Umbilical cord (tissue), 2 donors: ENCODE measurements at places on chromosomes 6 and 20. TPM values are rescaled to one million over a fixed set of nuclear protein-coding genes. Genes with fewer than 3 reads are reported as not detected.
A peak's percentile ranks its signal among the peaks of the same experiment; 100 is the strongest.

- no peak for DNase-seq
These were observed 6.7 kb downstream of the FLOT1 start for GRCh38 chr6:30735668-30736314.

- DNase-seq = peak; percentile 17
These were observed 816 bp downstream of the NPEPL1 start for GRCh38 chr20:58693226-58694006.

GRCh38 chr6:47663462-47664216, 34.7 kb upstream of the ADGRF4 start:
- no peak for DNase-seq

- no peak for DNase-seq
These were observed 45.9 kb upstream of the CENPW start for GRCh38 chr6:126293891-126294524.

- no peak for DNase-seq
These were observed 11.3 kb downstream of the CPNE1 start for GRCh38 chr20:35653430-35653734.

GRCh38 chr20:35912881-35913280, 41.4 kb downstream of the SCAND1 start:
- no peak for DNase-seq

GRCh38 chr6:20102397-20103073, 109.7 kb downstream of the MBOAT1 start:
- no peak for DNase-seq

- no peak for DNase-seq
These were observed 7.8 kb downstream of the RWDD1 start for GRCh38 chr6:116579143-116579542.

GRCh38 chr6:4962905-4963304, 40.9 kb downstream of the RPP40 start:
- no peak for DNase-seq

DNA sequence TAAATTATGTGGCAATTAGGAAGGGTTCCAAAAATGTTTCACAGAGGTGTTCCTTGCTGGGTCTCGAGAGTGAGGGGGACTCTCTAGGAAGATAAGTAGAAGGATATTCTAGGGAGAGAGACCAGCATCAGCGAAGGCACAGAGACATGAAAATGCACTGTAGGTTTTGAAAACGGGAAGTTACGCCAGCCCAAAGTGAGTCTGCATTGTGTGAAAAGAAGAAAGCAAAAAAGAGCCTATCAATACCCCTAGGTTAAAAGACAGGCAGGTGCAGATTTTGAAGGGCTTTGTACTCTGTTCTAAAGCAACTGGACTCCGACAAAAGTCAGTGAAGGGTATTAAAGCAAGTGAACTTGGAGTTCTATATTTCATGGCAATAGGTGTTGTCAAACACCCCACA, 25.7 kb upstream of the MRAP2 start:
- DNase-seq = no peak

GRCh38 chr6:148037496-148037895, 305.1 kb upstream of the SASH1 start:
- no peak for DNase-seq

DNA sequence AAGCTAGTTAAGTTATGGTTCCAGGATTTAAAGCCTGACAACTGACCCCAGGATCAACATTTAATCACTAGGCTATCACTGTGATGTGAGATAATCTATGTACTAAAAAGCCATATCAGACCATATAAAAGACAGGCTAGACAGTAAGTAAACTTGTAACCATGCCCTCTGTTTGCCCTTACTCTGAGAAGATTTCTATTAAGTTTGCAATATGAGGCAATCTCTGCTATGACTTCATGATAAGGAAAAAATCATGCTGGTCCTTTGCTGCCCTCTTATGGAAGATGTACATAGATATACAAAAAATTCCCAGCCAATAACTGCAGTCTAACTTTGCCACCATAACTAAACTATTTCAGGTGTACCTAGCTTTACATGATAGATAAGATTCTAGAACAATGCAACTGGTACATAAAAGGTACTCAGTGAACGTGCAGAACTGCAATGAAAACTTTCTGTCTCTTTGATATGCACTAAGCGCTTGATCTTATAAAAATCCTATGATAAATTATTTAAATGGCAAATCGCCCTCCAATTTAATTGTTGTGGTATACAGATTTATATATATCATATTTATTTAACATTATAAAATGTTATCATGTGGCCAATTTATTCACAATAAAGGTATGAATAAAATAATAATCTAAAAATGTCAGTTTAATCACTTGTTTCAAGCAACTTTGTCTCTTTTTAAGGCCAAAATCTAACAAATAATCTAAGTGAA, 70.5 kb downstream of the FAM217A start:
- peak; percentile 94 for DNase-seq

DNA sequence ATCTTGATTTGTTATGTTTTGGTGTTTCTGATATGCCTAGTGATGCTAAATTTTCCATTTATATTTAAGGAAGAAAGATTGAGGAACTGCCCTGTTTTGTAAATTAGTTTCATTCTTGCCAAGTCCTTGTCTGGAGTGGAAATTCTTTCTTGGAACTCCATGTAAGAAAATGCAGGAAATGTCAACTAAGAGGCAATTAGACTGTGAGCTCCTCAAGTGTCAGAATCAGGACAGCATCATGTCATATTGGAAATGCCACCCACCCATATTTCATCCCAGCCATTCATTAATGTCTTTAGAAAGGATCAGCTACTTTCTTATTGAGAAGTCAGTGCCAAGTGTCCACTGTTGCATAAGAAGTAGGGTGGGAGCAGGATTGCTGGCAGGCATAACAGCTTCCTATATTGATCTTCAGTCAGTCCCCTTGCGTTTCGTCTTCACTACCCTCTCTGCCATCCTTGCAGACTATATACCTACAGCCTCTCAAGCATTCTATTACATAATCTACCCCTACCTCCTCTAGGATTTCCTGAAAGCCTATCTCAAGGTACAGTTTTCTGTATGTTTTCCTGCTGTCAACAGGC, 42.4 kb downstream of the HAO1 start:
- no peak for DNase-seq

DNA sequence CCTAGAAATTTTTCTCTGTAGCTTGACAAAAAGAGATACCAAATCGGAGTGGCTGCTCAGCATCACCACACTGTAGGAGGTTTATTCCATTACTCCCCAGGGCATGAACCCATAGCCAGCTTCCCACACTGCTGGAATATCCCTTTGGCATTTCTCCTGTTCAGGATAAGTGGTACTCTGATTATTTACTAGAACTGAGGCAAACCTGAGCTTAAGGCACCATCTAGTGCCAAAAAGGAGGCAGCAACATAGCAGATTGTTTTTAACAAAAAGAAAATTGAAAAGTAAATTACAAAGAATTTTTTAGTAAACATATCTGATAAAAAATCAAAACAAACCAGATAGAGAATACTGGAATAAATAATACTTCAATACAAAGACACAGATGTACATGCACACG, 181.7 kb downstream of the WDR27 start:
- DNase-seq = peak; percentile 9

- peak; percentile 48 for DNase-seq
These were observed 253.1 kb downstream of the FNDC1 start for GRCh38 chr6:159422041-159422984.

DNA sequence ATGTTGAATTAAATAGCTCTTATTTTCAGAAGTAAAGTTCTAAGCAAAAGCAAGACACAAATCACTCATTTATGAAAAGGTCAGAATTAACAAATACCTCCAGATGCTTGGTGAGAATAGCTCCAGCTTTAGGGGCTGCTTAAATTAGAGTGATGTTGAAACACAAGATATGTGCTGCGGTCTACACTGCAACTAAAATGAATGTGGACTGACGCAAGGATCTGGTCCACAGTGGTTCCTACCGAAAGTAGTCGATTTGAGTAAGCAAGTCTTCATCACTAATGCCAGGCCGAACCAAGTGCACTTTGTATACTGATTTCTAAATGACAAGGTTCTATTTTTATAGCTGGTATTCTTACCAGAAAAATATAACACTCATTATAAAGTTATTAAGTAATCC, 96.3 kb downstream of the PRDM1 start:
- no peak for DNase-seq

DNA sequence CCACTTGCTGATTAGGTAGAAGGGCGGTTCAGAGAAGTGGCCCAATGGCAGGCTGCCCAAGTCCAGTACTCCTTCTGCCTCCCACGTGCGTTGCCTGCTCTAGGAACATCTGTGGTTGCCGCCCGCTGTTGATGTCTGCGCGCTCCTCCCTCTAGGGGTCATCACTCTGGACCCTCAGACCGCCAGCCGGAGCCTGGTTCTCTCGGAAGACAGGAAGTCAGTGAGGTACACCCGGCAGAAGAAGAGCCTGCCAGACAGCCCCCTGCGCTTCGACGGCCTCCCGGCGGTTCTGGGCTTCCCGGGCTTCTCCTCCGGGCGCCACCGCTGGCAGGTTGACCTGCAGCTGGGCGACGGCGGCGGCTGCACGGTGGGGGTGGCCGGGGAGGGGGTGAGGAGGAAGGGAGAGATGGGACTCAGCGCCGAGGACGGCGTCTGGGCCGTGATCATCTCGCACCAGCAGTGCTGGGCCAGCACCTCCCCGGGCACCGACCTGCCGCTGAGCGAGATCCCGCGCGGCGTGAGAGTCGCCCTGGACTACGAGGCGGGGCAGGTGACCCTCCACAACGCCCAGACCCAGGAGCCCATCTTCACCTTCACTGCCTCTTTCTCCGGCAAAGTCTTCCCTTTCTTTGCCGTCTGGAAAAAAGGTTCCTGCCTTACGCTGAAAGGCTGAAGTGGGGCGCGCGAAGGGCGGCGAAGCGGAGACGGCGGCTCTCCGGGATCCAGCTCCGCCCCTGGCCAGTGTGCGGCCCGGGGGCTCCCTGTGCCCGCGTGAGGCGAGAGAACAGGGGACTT, 8.5 kb downstream of the TRIM15 start:
- peak; percentile 5 for DNase-seq

GRCh38 chr6:120302041-120302440, 952.5 kb upstream of the MAN1A1 start:
- no peak for DNase-seq

DNA sequence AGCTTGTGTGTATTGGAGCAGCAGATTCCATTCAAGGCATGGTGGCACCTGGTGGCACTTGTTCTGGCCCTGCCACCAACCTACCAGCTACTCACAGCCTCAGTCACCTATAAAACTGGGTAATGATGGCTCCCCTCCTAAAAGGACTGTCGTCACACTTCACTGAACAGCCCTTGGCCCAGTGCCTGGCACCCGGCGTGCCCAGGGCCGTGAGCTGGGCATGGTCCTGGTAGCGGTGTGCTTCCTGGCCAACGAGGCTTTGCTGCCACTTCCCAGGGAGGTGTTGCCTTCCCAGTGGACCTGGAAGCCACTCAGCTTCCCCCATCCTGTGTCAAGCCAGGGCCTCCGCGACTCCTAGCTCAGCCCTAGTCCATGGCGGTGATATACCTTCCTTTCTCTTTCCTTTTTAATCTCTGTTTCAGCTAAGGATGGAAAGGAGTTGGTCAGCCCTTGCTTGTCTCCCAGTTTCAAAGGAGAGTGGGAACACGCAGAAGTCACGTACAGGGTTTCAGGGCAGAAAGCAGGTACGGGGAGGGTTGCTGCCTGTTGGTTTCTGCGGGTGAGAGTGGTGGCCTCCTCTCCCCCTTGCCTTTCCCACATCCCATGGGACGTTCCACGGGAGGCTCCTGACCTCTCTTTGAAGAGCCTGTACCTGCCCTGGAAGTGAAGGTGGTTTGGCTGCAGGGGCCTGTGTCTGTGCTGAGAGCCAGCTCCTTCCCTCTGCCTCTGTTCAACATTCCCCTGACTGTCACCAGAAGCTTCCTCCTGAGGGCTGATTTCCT, 25.5 kb downstream of the ENTPD6 start:
- DNase-seq = no peak

GRCh38 chr6:107064579-107065065, 36.6 kb downstream of the MTRES1 start:
- DNase-seq = no peak

Gene MBOAT1
- total RNA-seq = 0.72 TPM

Gene TPX2
- total RNA-seq = 5.3 TPM

Gene DUSP22
- 21.2 TPM for total RNA-seq

Gene OR12D3
- total RNA-seq = 3.6 TPM

Gene SLC22A7
- not detected for total RNA-seq

Gene BPIFB4
- not detected for total RNA-seq

Gene CRYBG1
- total RNA-seq = 16.9 TPM

Gene HMGCLL1
- total RNA-seq = 10.6 TPM

Gene OOEP
- not detected for total RNA-seq

Gene RIPK1
- total RNA-seq = 19.0 TPM
